Mesothelial cell of epicardium (in vitro differentiated cells): ENCODE measurements at places on chromosomes 5 and 9.

DNA sequence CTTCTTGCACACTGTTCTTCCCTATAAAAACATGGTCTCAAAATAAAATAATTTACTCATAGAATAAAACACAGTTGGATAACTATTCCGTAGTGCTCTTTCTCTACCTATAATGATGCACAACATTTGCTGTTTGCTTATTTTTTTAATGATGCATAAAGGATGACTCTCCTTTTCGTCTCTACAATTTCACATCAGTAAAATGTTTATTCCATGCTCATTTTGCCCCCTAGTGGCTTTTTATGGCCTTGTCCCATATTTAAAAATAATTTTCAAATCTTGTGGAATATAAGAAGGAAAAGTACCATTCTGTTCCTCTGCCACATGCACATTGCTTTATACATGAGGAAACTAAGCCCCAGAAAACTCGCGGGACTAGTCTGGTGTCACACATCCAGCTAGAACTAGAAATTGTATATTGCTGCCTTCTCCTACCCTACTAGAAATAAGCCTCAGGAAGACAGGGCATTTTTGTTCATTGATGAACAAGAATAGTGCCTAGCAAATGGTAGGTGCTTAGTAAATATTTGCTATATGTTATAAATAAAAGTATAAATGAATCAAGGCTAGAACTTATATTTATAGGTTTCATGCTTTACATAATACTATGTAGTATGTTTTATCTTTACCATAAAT lies 12.7 kb downstream of the KCTD16 start:
- H3K27me3 ChIP-seq, result peaks cover 6% of the 10 kb centered on the region
- peaks cover 20% of the 10 kb centered on the region for H3K4me1 ChIP-seq
- no peak overlapping the region for H3K27ac ChIP-seq
- DNase-seq, result no peak
- no peak overlapping the region for H3K4me3 ChIP-seq

DNA sequence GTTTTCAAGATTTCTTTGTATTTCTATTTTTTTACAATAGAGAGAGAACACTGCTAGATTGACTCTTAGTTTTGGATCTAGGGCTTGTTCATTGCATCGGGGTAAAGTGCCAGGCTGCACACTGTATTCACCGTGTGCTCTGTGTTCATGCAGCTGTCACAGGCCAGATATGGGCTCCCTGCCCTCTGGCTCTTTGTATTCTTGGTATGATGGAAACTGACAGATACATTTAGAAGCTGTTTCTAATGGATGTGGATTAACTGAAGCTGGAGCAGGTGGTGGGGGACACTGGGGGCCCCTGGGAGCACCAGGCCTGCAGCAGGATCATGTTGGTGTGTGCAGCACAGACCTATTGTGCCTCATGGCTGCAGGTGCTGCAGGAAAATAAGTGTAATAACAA lies 28.0 kb downstream of the SLC36A1 start:
- H3K27me3 ChIP-seq, result no peaks in the 10 kb centered on the region
- no peak for DNase-seq
- peaks cover 13% of the 10 kb centered on the region for H3K36me3 ChIP-seq
- H3K27ac ChIP-seq, result no peak overlapping the region
- H3K4me1 ChIP-seq, result peaks cover 3% of the 10 kb centered on the region

GRCh38 chr5:114380721-114381120 lies 18.9 kb downstream of the KCNN2 start:
- peaks cover 2% of the 10 kb centered on the region for H3K4me1 ChIP-seq
- no peaks in the 10 kb centered on the region for H3K36me3 ChIP-seq
- no peak for DNase-seq
- H3K4me3 ChIP-seq, result no peak overlapping the region
- H3K27ac ChIP-seq, result no peak overlapping the region

DNA sequence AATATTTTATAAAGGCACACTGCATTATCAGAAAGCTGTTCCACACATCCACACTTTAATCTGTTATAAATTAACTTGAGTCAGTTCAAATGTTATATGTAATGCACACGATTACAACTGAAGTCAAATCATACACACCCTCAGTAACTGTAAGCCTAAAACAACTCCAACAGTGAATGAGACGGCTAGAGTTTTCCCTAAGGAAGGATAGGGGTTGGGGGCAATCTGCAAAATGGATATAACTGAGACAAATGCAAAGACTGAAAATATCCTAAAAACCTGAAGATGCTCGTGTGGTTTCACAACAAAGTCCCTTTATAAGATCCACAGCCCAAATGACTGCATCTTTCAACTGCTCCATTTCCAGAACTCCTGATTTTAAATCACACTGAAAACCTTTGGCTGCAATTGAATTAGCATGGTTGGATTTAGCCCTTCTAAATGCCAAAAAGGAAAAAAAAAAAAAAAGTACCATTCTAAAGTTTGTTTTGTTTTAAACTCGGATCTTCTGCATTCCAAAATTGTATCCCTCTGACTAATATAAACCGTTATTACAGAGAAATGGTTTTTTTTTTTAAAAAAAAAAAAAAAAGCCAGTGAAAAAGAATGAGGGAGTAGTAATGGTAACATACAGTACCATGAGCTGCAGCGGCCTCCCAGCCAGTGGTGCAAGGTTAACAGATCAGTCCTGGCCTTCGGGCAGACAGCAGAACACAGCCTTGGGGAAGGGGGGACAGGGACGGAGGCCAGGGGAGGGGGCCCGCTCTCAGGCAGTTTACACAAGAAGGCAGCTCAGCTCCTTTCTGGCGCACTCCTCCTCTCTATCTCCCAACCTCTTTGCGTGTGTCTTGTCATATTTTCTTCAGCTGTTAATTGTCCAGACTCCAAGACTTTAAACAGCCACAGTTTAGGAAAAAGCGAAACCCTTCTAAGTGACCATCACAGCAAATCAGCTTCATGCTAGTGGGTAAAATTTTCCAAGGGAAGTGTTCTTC lies 166.1 kb downstream of the BNC2 start:
- H3K4me1 ChIP-seq, result peaks cover 50% of the 10 kb centered on the region
- H3K36me3 ChIP-seq, result no peaks in the 10 kb centered on the region
- no peak for DNase-seq

DNA sequence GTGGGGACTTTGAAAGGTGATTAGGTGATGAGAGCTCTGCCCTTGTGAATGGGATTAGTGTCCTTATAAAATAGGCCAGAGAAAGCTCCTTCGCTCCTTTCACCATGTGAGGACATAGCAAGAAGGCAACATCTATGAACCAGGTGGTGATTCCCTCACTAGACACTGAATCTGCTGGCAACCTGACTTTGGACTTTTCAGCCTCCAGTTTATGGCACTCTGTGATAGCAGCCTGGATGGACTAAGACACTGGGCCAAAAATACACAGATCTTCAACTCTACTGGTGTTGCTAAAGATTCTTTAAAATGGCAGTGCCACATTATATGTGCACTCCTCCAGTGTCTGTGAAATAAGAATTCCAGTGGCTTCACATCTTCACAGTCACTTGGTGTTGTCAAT lies 41.2 kb upstream of the COL15A1 start:
- H3K36me3 ChIP-seq, result no peaks in the 10 kb centered on the region
- DNase-seq, result no peak
- H3K4me1 ChIP-seq, result peaks cover 25% of the 10 kb centered on the region
- H3K4me3 ChIP-seq, result no peak overlapping the region
- no peak overlapping the region for H3K27ac ChIP-seq
- H3K27me3 ChIP-seq, result peaks cover 3% of the 10 kb centered on the region

DNA sequence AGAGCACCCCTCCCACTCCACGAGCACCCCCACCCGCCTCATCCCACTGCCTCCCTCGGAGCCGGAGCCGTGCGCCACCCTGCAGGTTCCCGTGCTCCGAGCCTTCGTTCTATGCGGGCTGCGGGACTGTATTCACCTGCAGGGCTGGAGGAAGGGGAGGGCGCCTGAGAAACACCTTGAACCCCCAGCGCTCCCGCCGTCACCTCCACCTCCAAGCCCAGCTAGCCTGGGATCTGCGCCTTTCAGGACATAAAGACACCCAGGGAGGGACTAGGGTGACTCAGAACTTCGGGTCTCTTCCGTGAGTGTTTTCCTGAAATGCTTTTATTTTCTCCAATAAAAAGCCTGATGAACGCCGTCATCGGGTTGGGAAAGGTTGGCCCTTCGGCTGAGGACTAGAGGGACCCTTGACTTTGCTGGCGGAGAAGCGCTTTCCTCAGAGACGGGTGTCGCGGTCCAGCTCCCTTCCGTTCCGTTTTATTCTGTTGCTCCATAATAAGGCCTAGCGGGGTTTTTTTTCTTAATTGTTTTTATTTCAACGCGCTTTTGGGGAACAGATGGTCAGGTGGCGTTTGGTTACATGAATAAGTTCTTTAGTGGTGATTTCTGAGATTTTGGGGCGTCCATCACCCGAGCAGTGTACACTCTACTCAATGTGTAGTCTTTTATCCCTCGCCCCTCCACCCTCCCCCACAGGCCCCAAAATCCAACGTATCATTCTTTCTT lies 4.6 kb downstream of the TLX3 start:
- H3K36me3 ChIP-seq, result no peaks in the 10 kb centered on the region
- H3K27ac ChIP-seq, result no peak overlapping the region
